WTC11 (cell line): ENCODE measurements at places on chromosomes 13 and 19.

DNA sequence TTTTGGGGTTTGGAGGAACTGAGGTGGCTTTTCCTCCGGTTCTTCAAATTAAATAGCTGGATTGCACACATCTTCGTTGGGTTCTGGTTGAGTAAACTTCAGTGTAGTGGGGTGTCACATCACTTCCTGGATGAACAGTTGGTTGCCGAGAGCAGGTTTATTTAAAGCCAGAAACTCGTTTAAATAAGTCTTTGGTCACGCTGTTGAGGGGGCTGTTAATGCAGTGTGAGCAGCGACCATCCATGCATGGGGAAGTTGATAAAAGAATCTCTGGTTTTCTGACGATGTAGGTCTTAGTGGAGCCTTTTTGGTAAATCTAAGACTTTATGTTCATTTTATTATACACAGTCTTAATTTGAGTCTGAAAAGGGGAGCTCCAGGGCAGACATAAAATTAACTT lies 351.2 kb upstream of the ARGLU1 start:
- DNase-seq: no peak

- DNase-seq: no peak
These were observed 549.1 kb upstream of the MIR17HG start for GRCh38 chr13:90798381-90798780.

- DNase-seq: no peak
These were observed 2.0 kb downstream of the ZBTB7A start for GRCh38 chr19:4064496-4065260.

DNA sequence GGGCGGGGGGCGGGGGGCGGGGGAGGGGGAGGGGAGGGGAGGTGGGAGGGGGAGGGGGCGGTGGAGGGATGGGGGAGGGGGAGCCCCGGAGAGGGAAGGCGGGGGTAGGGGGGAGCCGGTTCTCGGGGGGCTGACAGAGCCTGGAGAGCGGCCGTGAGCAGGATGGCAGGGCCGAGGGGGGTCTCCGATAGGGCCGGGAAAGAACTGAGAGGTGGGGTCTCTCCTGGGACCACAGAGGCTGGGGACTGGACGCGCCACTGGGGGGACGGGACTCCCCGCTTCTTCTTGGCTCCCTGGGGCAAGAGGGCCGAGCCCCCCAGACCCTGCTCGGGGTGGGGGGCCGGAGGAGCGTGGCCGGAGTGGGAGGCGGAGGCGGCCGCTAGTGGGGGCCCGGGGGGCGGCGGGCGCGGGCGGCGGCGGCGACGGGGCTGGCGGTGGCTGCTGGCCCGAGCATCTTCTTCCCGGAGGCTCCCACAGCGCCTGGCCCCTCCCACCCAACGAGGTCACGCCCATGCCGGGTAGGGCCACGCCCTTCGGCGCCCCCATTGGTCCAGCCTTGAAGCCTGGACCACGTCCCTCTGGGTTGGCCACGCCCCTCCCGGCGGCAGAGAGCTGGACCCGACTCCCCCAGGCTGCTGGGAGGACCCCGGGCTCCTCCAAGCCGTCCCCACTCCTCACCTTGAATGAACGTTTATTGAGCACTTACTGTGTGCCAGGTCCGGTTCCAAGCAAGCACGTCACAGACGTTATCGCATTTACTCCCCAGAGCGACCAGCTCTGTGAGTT lies at the start of gene NOVA2:
Gene NOVA2, minus strand, starts transcription at position 313 of the 786 bp plus-strand sequence. CDS start 514 bp downstream, outside the sequence.
- peak; percentile 99 for DNase-seq

DNA sequence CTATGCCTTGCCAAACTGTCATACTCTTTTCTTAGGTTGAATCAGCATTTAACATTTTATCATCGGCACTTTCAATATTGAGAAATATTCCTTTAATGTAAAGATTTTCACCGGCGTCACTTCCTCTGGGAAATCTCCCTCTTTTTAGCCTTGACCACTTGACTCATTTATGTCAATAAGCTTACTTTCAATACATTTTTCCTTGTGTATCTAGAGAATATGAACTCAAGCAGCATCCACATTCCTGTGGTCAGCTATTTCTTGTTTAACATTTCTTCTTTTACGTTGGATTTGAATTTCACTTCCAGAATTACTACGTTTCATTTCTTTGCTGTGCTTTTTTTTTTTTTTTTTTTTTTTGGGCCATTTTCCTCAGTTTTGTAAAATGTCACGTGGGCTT lies 271.2 kb upstream of the HTR2A start:
- DNase-seq: no peak

GRCh38 chr13:107370015-107370785 lies 802.3 kb upstream of the ARGLU1 start:
- no peak for DNase-seq

DNA sequence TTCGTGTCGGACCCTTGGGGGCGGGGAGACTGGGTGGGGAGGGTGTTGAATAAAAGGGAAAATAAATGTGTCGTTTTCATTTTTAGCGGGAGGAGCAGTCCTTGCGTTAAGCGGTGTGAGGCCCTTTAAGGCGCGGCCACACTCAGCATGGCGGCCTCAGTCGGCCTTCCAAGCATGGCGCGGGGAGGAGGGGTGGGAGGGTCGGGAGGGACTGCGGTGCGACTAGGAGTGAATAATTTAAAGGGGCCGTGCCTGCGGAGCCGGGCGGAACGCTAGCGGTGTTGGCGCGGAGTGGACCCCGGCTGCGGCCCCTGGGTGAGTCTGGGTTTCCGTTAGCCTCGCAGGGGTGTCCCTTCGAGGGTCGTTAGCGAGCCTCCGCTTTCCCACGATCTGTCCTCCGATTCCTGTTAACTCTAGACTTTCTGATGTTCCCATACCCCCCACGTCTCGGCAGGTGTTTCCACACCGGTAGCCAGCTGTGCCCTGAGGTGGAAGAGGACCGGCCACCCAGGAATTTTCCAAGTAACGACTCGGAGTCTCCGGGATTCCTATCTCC lies 1.5 kb upstream of the PNPLA6 start:
- DNase-seq: peak; percentile 83

DNA sequence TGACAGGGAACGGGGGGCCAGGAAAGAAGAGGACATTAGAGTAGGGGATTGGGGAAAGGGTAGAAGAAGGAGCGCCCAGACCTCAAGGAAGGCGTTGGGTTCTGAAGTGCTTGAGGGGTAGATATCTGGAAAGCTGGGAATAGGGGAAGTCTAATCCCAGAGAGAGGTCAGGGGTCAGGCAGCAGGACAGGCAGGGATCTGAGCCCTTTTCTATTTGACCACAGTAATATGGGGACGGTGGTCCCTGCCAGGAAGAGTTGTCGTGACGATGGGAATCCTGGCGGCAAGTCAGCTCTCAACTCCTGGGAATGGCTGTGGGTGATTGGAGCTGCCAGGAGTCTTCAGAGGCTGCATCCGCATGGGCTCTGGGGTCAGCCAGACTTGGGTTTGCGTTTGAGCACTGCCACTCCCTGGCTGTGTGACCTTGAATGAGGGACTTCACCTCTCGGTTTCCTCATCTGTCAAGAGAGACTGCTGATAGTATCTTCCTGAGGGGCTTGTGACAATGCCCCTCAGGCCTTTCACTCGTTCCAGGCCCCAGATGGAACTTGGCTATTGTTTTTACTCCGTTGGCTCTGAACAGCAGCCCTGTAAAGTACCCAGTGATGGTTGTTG lies 1.3 kb downstream of the AP2A1 start:
- DNase-seq: no peak

DNA sequence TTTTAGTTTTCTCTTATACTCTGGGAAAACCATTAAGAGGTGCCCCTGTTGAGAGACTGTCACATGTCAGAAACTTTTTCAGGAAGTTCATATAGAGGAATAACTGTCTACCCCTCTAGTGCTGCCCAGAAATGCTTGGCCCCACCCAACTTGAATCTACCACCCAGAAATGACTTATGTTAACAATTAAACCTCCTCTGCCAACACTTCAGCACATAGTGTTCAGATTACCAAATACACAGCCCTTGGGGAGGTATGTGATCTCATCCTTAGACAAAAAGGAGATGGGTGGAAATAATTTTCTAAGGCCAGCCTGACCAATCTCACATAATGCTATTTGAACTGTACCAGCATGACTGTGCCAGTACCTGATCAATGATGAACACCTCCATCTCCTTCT lies 35.6 kb downstream of the CCDC169 start:
- no peak for DNase-seq

GRCh38 chr13:30181888-30182651 lies 125.3 kb downstream of the KATNAL1 start:
- no peak for DNase-seq

DNA sequence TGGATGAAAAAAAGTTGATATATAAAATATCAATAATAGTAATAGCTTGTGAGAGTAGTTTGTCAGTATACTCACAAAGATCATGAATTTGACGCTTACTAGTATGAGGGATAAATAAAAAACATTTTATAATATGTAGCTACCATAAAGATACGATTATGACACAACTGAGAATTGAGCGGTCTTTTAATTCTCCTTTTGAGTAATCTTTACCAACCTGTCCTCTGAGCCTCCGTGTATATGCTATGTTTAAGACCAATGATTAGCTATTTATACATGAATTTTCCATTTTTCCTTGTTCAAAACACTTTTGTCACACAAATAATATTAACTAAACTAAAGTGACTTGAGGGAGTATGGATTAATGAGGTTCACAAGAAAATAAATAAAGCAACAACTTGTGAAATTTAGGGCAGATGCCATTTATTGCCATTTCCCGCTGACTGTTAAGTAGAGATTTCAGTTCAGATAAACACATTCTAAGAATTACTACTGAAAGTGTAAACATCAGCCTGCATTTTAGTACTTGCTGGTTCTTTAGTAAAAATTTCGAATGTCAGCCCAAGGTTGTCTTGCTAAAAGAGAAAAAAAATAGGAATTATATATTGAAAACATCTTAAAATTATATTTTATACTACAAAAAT lies 6.2 kb upstream of the IRS2 start:
- DNase-seq: no peak

GRCh38 chr19:47227352-47228167 lies 3.4 kb downstream of the BBC3 start:
- peak; percentile 97 for DNase-seq

DNA sequence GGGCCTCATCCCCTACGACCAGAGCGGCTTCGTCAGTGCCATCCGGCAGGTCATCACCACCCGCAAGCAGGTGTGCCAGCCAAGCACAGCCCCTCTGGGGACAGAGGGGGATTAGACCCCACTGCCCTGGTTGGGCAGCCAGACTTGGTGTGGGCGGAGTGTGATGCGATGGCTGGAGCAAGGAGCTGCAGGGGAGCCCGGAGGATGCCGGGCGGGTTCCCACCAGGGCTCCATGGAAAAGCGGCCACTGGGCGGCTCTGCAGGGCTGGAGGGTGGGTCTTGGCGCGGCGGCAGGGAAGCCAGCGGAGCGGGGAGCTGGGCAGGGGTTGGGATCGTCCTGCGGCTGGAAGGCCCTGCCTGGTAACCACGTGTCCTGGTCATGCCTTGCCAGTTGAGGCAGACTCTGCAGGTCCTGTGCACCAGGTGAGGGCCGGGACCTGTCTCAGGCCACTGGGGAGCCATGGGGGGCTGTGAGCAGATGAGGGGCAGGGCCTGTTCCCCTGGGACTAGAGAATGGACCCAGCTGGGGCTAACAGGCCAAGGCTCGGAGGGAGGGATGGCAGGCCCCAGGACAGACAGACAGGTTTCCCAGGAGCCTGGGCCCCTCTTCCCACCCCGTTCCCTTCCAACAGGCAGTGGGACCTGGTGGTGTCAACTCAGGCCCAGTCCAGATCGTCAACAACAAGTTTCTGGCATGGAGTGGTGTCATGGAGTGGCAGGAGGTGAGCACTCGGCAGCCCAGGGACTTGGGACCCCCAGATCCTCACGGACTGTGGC lies 6.3 kb downstream of the PTOV1 start:
- DNase-seq: no peak

GRCh38 chr13:40958655-40959054 lies 60.5 kb downstream of the ELF1 start:
- no peak for DNase-seq

GRCh38 chr19:33590224-33590623 lies 31.5 kb upstream of the CHST8 start:
- no peak for DNase-seq

DNA sequence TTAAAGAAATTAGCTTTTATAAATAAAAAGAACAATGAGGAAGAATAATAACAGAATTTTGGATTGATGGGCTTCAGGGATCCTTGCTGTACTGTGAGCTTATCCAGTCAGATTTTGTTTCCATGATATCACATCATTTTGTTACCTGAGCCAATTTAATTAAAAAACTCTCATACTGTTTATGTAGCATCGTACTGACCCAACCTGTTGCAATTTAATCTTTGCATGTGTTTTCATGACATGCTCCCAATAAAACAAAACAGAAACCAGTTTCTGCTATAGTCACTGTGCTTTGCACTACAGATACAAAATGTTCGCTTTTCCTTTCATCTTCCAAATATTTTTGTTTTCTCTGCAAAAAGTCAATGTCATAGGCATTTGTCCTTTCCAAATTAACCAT lies 109.7 kb upstream of the RNF113B start:
- DNase-seq: no peak

DNA sequence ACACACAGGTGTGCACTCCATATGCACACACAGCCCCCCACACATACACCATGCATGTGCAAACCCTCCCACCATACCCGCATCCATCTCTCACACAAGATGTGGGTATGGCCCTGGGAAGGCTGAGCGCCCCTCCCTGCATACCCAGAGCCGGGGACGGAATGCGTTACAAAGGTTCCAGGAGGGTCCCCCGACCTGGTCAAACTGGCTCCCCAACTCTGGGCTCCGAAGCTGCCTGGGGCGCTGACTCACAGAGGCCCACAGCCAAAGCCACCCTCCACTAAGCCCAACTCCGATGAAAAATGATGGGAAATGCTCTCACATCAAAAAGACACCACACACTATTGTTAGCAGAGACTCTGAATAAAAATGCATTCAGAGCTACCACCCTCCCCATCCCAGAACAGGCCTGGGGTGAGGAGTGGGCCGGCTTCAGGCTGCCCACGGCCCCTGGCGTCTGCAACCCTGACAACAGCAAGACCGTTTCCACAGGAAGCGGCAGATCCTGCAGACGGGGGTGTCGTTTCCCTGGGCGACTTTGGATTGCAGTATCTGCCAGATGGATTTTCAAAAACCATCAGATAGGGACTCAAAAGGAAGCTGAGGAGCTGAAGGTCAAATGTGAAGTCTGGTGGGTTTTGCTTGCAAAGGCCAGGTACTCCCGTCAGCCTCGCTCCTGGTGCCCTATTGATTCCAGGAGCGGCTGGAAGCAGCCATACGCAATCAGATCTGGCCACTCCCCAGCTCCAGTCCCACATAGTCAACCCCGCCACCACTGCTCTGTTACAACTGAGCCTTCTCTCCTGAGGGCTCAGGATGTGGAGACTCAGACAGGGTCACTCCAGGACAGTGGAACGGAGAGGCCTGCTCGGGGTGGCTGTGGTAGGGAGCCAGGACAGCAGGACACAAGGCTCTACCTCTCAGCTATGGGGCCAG lies 14.3 kb downstream of the PEPD start:
- DNase-seq: no peak

GRCh38 chr13:108214441-108215271 lies 680 bp downstream of the LIG4 start:
- DNase-seq: peak; percentile 17

- DNase-seq: peak; percentile 95
These were observed 20.8 kb downstream of the NOVA2 start for GRCh38 chr19:45952686-45953505.
